ENCODE measurements at places on chromosomes 7 and 10.

GRCh38 chr7:129644634-129645230, 33.2 kb downstream of the NRF1 start:
- DNase-seq = no peak
- H3K27ac ChIP-seq = no peak overlapping the region
- H3K27me3 ChIP-seq = no peaks in the 10 kb centered on the region
- no peak overlapping the region for H3K4me3 ChIP-seq
- H3K36me3 ChIP-seq = no peaks in the 10 kb centered on the region

- DNase-seq = peak; percentile 72
- H3K4me3 ChIP-seq = no peak overlapping the region
- no peaks in the 10 kb centered on the region for H3K4me1 ChIP-seq
- no peaks in the 10 kb centered on the region for H3K27me3 ChIP-seq
Observed at GRCh38 chr7:44221231-44221791, 20.5 kb downstream of the YKT6 start.

GRCh38 chr10:88500656-88501055, 82.5 kb downstream of the RNLS start:
- H3K27me3 ChIP-seq = no peaks in the 10 kb centered on the region
- no peak for DNase-seq
- H3K4me1 ChIP-seq = no peaks in the 10 kb centered on the region
- H3K27ac ChIP-seq = no peak overlapping the region
- no peak overlapping the region for H3K4me3 ChIP-seq

- no peak overlapping the region for H3K4me3 ChIP-seq
- H3K27me3 ChIP-seq = no peaks in the 10 kb centered on the region
- no peak overlapping the region for H3K27ac ChIP-seq
- no peaks in the 10 kb centered on the region for H3K4me1 ChIP-seq
- H3K36me3 ChIP-seq = no peaks in the 10 kb centered on the region
Observed at GRCh38 chr7:124183649-124184048, 150.8 kb upstream of the TMEM229A start.

- H3K36me3 ChIP-seq = no peaks in the 10 kb centered on the region
- H3K27me3 ChIP-seq = no peaks in the 10 kb centered on the region
- no peak for DNase-seq
- H3K4me1 ChIP-seq = peaks cover 4% of the 10 kb centered on the region
- H3K27ac ChIP-seq = peak overlapping the region; percentile 33
Observed at GRCh38 chr10:125093974-125094705, 66.2 kb downstream of the CTBP2 start.

DNA sequence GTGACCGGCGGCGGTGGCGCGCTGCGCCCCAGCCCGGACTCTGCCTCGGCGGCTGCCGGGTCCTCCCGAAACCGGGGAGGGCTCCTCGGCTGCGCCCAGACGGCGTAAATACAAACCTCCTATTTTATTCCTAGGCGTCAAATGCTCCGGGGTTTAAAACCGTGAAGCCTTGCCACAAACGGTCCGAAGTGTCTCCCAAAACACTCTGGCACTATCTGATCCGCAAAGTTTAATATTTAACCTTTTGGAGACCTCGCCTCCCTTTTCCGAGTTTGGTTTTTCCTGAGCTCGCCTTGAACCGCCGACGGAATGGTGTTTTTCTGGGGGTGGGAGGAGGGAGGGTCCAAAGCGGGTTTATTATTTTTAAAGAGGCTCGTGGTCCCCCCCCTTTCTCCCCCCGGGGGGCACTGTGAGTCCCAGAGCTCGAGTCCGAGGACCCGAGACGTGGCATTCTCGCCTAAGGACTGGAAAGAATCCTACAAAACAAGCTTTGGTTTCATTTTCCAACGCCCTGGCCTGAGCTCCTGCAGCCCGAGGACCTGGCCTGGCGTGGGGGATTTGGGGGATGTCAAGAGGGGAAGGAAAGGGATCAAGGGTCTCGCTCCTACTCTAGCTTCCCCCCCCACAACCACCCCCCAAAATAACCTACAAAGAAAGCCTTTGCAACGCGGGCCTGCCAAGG, 1.8 kb downstream of the TNRC18 start:
- H3K4me1 ChIP-seq = no peaks in the 10 kb centered on the region
- no peaks in the 10 kb centered on the region for H3K36me3 ChIP-seq
- H3K27ac ChIP-seq = peak overlapping the region; percentile 77
- no peaks in the 10 kb centered on the region for H3K27me3 ChIP-seq

DNA sequence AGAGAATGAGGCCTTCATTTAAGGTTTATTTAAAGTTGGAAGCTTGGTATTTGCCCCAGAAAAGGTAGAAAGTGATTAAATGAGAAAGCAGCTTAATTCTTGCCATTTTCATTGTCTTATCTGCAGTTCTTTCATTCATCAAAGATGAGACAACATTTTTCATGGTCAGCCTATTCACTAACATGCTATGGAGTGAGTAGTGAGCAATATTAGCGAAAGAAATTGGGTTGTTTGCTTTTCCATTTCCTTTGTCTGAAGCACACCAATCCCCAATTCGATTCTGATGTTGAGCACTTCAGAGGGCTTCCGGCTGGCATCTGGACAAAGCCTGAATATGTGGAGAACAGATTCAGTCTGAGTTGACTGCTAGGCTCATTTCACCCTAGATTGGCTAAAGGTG, 317.2 kb downstream of the BBS9 start:
- H3K27ac ChIP-seq = no peak overlapping the region
- no peak for DNase-seq
- H3K4me1 ChIP-seq = no peaks in the 10 kb centered on the region

All from aorta (tissue), 5 donors.